ENCODE measurements at places on chromosomes 3 and 15.

DNA sequence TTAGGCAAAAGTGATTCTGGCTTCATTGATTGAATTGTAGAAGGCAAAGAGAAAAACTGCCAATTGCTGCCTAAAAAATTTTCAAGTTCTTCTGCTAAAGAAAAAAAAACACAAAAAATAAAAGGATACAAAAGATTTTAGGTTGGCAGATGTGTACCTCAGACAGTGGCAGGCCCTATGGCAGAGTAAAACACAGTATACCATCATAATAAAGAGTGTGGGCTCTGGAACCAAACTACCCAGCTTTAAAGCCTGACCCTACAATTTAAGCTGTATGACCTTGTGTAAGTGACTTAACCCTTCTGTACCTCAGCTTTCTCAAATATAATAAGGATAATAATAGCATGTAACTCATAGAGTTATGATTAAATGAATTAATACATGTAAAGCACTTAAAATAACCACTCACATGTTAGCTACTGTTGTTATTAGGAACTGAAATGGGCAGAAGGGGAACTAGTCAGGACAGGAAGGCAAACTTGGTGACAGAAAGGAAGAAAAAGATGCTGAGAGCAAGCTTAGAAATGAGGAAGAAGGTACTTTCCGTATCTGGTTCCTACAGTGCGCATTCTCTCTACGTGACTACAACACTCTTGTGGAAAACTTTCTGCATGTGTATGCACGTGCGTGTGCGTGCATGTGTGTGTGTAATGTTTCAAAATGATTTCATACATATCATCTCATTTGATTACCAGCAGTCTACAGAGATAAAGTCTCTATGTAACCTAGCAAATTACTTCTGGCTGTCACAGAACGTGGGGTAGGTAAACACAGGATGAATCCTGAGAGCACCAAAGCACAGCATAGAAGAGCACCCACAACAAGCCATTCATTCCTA, 13.6 kb upstream of the GATM start:
- no peak for DNase-seq

DNA sequence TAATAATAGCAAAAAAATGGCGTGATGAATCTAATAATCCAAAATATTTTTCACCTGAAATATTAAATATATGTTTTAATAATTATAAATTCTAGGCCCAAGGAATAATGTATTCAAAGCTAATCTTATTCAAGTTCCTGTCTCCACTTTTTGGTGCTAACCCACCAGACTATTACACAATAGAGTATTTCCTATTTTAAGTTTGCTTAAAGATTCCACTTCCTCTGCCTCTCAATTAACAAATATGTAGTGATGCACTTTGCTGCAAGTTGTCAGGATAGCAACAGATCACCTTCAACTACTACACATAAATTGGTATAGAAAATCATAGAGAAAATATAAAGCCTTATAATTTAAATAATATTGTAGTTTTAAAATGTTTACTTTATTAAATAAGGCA, 467.5 kb downstream of the C3orf38 start:
- no peak for DNase-seq

DNA sequence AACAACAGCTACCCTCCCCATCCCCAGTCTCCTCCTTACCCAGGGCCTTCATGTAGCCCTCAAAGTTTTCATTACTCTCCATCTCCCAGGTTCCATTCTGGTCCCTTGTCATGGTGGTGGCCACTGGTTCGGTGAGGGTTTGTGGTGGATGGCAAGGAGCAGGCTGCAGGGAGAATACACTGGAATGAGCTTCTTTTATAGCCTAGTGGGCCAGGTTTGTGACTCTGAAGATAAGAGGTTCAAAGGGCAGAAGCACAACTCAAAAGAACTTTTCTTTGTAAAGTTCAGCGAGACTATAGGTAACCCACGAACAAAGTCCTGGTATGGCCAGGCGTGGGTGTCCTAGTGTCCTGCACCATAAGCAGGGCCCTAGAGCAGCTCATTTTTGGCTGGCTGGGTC, at the start of gene RBP2:
TSS of gene RBP2 (minus strand) at position 169 of the 400 bp plus-strand sequence. CDS start at position 112, 57 bp downstream.
- DNase-seq: no peak

GRCh38 chr15:60591496-60592370, 112.8 kb upstream of the ICE2 start:
- DNase-seq: peak; percentile 31

- no peak for DNase-seq
These were observed 59.0 kb downstream of the FAM174B start for GRCh38 chr15:92596623-92597022.

- DNase-seq: no peak
These were observed 46.2 kb downstream of the CTDSPL start for GRCh38 chr3:37907906-37908305.

- no peak for DNase-seq
These were observed 351.0 kb downstream of the MCTP2 start for GRCh38 chr15:94582368-94582767.

DNA sequence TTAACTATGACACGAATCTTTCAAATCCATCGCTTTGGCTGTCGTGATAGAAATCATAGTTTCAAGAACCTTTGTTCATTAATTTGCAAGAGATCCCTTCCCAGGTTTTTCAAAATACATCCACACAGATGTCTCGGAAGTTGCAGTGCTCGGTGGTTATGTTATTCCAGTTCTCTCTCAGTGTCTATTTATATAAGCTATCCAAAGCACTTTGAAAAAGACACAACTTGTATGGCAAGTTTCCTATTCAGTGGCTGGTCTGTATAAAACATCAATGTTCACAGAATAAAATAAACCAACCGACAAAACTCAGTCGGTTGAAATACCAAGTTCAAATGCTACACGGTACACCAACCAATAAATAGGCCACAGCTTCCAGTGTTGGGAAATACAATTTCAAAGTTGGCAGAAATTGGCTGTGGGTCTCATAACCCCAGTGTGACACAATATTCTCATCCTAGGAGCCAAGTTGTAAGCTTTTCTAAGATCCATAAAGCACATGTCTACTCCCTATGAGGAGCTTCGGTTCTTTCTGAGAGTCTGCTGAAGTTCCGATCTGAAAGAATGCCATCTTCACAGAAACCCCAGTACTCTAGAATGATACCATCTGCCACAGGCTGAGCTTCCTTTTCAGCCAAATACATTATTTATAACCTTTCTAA, 23.7 kb downstream of the SATB1 start:
- DNase-seq: no peak

GRCh38 chr15:50361756-50362155, 6.8 kb upstream of the GABPB1 start:
- DNase-seq: no peak

- no peak for DNase-seq
These were observed 154.3 kb downstream of the NSMCE3 start for GRCh38 chr15:29115093-29115991.

DNA sequence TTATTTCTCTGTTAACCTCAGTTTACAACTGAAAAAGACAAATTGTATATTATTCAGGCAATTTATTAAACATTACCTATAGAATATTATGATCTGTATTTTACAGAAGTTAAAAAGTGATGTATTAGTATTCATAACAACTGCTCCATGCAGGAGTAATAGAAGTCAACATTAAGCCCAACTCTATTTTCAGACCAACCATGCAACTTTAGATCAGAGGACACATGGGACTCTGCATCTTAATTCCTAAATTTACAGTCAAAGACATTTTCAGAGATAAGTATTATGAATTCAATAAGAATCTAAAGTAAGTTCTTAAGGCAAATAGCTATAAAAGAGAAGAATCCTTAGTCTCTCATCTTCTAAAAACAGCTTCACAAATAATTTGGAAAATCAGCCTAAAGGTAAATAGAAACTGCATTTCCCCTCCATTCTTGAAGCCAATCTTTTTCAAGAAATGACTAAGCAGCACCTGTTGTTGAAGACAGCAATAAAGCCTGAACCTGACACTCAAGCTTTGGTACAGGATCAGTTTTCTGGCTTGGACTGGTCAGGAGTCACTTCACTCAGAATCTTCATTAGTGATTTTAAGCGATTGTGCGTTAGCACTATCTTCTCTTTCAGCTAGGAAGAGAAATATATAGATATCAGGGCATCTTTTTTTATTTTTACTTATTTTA, 23.0 kb downstream of the OIP5 start:
- DNase-seq: no peak

- peak; percentile 38 for DNase-seq
These were observed 97.7 kb upstream of the ATP2B2 start for GRCh38 chr3:10602769-10603768.

GRCh38 chr15:76057332-76058000, 2.3 kb upstream of the TMEM266 start:
- DNase-seq: no peak

DNA sequence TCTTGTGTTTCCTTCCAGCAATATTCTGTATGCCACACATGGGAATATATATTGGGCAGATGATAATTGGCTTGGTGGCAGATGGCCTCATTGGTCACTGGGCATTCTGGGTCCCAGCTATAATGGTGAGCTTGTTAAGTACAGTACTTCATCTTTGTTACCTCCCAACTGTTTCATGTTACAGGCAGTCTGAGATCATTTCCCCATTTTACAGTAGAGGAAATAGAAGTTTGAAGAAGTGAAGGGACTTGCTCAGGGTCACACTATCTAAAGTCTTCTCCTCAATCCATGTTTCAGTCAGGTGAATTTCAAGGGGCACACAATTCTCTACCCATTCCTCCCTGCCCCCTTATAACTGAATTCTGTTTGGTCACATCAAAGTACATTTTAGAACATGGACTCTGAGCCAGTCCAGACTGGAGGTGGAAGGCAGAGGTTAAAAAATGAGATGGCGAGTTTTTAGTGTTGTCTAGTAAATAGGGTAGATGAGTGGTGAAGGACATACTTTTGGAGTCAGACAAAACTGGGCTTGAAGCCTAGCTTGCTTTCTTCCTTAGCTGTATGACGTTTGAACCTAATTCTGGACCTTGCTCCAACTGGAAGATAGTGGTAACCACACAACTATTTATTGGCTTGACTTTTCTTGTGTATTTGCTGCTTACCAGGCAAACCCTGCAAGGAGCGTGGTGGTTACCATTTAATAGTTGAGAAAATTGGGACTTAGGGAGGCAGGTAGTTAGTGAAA, 2.5 kb downstream of the EEFSEC start:
- no peak for DNase-seq

DNA sequence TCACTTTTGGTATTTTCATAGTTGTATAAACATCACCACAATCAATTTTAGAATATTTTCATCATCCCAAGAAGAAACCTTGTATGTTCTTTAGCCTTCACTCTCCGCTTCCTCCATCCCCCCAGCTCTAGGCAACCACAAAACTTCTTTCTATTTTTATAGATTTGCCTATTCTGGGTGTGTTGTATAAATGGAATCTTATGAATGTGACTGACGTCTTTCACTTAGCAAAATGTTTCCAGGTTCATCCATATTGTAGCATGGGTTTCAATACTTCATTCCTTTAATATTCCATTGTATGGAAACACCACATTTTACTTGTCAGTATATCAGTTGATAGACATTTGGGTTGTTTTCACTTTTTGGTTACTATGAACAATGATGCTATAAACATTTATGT, 335.8 kb upstream of the GOLIM4 start:
- DNase-seq: no peak

- DNase-seq: no peak
These were observed 5.0 kb upstream of the UBE2E1 start for GRCh38 chr3:23800731-23801130.

All from activated T-helper 1 cell treated with Interleukin-2 at 50 U/mL for 16 hours (primary cell).